ENCODE measurements at places on chromosomes 6 and 20. TPM values are rescaled to one million over a fixed set of nuclear protein-coding genes. Genes with fewer than 3 reads are reported as not detected.
A peak's percentile ranks its signal among the peaks of the same experiment; 100 is the strongest.

The ENPP5 gene
- 3.7 TPM for total RNA-seq

The TINAG gene
- not detected for total RNA-seq

The PTCRA gene
- not detected for total RNA-seq

The EDN1 gene
- 10.0 TPM for total RNA-seq

The INSM1 gene
- total RNA-seq: not detected

The OR12D1 gene
- total RNA-seq: not detected

The ALDH8A1 gene
- total RNA-seq: 4.1 TPM

The FAM217A gene
- not detected for total RNA-seq

The RGS17 gene
- 2.2 TPM for total RNA-seq

The MUC22 gene
- total RNA-seq: not detected

The TBCC gene
- total RNA-seq: 16.1 TPM

DNA sequence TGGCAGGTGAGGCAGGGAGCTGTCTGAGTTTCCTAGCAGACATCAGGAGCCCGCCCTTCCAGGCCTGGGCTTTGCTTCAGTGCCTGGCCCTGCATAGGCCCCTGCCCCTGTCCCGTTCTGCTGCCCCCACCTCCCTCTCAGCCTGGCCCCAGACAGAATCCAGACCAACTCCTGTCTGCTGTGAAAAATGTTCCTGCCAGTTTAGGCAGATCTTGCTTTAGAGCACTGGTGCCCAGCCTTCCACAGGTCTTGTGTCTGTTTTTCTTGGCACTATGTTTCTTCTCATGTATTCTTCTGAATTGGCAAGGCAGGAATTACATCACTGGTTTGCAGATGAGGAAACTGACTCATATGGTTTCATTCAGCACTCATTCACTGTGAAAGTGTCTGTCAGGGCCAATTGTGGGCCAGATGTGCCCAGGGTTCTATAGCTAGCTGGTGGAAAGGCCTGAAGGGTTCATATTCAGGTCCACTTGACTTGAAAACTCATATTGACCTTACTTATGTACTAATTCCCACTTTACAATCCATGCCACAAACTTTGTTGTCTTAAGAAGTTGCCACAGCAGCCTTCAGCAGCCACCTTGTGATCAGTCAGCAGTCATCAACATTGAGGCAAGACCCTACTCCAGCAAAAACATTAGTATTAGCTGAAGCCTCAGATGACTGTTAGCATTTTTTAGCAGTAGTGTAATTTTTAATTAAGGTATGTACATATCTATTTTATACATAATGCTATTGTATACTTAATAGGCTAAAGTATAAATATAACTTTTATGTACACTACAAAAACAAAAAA lies 40.5 kb downstream of the HLA-F start:
- DNase-seq: peak; percentile 56

DNA sequence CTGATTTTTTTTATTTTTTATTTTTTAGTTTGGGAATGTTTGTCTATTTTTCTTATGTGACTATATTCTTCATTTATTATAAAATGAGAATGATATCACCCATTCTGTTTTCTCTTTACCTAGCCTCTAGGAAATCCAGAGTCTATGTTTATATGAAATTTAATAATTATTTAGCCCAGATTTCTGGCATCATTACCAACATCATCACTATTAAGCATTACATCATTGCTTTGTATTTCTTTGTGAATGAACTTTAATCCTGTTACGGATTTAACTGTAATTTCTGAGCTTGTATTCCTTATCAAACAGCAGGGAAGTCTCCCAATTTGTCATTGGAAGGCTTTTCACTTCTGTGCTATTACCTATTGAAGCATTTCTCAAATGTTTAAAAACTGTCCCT lies 72.7 kb upstream of the NOX3 start:
- no peak for DNase-seq

GRCh38 chr6:167782698-167783517 lies 43.8 kb upstream of the AFDN start:
- DNase-seq: no peak

DNA sequence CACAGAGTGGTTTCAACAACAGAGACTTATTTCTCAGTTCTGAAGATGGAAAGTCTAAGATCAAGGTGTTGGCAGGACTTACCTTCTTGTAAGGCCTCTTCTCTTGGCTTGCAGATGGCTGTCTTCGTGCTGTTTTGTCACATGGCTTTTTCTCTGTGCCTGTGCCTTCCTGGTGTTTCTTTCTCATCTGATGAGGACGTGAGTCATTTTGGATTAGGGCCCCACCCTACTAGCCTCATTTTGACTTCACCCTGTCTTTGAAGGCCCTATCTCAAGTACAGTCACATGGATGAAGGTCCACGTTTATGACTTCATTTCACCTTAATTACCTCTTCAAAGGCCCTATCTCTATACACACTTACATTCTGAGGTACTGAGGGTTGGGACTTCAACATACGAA lies 41.4 kb upstream of the LAMA2 start:
- no peak for DNase-seq

DNA sequence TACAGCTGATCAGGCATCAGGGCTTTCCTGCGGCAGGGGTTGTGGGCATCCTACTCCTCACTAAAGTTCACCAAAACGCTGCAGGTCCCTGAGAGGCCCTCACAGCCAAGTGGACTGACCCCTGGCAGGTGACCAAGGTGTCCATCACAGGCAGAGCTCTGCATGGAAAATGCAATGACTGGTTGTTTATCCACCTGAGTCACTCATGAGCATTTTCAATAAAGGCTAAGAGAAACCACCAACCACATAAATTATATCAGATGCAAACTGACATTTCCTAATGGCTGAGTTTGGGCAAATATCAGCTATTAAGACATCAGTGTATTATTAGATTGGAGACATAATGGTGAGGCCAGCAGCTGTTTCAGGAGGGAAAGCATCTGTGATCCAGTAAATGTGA lies 152.7 kb upstream of the SYNDIG1 start:
- DNase-seq: no peak

GRCh38 chr20:56343861-56344381 lies 14.9 kb upstream of the FAM210B start:
- no peak for DNase-seq

- DNase-seq: peak; percentile 82
Measured at GRCh38 chr6:168956884-168957730, 296.5 kb downstream of the THBS2 start.

DNA sequence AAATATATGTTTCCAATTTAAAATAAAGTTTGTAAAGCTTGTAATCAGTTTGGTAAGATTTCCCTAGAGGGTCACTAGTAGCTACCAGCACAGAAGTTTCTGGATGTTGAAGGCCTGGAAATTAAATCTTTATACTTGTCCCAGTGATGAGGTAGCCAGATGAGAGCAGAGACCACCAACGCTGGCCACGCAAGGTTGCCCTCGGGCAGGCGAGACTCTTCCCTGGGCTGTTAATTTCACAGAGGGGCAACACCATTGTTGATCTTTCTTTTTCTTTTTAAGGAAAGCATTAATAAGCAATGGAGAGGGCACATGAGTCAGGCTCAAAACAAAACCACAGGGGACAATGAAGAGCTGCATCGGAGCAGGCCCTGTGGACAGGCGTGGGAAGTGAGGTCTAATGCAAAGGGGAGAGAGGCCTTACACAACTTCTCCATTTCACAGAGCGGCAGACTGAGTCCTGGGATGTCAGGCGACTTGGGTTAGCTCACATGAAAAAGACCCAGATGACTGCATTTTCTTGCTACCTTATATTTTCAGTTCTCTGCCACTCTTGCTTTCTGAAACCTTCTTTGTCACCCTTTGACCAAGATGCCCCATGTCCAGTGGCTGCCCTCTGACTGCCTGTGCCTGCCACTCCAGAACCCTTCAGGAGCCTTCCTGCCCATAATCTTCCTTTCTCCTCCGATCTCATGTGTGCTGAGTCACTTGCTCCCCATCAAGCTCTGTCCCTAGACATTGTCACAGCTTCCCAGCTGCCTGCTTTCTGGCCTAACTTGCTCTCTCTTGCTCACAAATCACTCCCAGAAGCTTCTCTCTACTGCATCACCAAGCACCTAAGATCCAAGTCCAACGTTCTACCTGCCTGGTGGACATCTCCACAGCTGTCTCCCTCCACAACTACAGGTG lies 107.7 kb upstream of the CDYL start:
- no peak for DNase-seq

DNA sequence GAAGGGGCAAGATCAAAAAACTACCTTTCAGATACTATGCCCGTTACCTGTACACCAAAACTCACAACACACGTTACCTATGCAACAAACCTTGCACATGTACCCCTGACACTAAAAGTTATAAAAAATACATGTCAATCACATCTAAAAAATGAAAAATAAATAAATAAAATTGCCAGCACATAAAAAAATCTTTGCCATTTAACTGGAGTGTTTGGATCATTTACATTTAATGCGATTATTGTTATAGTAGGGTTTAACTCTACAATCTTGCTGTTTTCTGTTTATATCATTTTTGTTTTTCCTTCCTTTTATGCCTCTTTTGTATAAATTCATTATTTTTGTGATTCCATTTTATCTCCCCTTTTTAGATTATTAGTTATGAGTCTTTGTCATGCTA lies 106.3 kb downstream of the RFX6 start:
- DNase-seq: no peak

DNA sequence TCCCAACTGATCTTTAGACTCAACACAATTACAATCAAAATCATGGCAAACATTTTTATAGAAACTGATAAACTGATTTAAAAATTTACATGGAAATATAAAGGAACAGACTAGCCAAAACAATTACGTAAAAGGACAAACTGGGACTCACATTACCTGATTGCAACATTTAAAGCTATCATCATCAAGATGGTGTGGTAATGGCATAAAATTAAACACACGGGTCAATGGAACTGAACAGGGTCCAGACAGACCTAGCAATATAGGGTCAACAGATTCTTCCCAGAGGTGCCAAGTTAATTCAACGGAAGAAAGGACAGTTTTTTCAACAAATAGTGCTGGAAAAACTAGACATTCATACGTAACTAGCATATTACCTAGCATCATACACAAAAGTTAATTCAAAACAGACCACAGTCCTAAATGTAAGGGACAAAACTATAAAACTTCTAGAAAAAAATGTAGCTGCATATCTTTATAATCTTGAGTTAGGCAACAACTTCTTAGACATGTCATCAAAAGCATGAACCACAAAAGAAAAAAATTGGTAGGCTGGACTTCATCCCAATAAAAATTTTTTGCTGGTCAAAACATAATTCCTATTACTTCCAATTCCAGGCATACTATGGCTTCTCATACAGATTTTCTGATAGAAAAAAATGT lies 147.4 kb upstream of the BEND6 start:
- no peak for DNase-seq

- no peak for DNase-seq
Measured at GRCh38 chr6:5422321-5422915, 161.1 kb downstream of the FARS2 start.

DNA sequence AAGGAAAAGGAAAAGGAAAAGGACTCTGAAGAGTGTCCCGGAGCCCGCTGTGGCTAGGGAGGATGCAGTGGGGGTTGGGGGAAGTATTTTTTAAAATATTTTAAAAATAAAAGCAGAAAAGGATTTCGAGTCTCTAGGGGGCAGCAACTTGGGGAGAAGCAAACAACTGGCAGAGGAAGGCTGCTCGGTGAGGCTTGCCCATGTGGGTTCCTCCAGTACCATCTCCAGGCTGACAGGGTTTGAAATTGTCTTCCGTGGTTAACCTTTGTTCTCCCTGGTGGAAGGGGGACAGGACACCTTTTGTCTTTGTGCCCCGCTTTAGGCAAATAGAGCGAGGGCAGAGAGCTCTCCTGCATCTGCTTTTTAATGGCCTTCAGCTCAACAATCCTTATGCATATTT lies 60.4 kb upstream of the SNX9 start:
- no peak for DNase-seq

DNA sequence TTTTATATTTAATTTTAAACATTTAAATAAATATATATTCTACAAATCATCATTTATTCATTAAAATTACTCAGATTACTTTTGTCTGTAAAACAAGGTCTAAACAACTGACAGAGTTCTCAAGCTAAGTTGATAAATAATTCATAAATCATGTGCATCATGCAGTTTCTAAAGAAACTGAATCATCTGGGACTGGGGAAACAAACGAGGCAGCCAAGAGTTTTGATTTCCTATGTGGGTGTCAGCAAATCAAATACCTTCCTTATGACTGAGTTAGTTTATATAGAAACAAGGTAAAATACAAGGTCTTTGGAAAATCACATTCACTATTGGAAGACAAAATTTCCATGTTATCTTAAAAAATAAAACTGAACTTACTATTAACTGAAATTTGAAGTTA lies 149.9 kb upstream of the BEND6 start:
- no peak for DNase-seq

- no peak for DNase-seq
Measured at GRCh38 chr20:58251979-58252591, 23.6 kb upstream of the ANKRD60 start.

- DNase-seq: no peak
Measured at GRCh38 chr20:52937591-52938100, 34.5 kb upstream of the TSHZ2 start.

DNA sequence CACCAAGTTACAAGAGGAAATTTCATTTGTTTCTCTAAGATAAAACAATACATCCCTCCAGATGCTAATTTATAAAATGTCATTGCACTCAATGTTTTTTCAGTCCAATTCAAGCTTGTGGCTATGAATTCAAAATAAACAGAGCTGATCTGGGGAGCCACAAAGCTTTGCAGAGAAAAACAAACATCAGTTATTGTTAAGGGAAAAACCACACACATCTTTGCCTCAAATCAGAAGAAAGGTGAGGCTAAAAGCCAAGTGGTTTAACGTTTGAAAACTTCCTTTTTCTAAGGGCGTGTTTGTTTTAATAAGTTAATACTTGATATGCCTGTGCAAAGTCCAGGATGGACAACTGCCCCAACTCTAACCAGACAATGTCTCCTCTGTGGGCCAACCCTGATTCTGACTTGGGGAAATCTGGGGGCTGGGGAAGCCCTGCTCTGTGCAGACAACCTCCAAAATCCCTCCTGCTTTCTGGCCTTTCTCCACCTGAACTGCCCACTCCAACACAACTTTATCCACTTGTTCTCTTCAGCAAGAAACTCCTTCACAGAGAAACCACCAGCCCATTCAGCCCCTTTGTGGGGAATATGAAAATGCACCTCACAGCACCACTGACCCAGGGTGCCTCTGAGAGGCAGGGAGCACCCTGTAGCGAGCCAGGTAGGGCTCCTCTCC lies 44.6 kb upstream of the NT5E start:
- no peak for DNase-seq

GRCh38 chr6:160979061-160979708 lies 12.4 kb upstream of the MAP3K4 start:
- no peak for DNase-seq

GRCh38 chr6:13384506-13384905 lies 56.2 kb upstream of the TBC1D7 start:
- DNase-seq: no peak

DNA sequence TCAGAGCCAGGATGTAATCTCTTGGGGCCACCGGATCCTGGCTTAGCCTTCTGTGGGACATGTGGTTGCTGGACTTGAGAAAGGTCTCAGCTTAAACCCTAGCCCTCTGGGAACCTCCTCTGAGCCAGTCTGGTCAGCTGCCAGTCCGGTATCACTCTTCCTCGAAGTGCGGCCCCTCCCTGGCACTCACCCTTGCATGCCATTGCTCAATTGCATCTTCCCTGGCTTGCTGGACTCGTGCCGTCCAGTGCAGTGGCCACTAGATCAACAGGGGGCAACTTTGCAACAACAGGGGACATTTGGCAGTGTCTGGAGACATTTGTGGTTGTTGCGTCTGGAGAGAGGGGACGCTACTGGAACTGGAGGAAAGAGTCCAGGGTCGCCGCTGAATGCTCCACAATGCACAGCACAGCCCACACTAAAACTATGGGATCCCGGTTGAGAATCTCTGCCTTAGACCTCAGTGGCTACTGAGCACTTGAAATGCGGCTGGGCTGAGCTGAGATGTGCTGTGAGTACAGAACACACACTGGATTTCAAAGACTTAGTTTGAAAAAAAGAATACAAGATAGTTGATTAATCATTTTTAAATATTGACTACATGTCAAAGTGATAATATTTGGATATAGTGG lies 152.1 kb downstream of the TFAP2C start:
- DNase-seq: no peak

Measured in aorta (tissue), 5 donors.